MG63 (cell line): ENCODE measurements at places on chromosomes 3 and 15.

- peak; percentile 94 for DNase-seq
These were observed 3.3 kb upstream of the RBSN start for GRCh38 chr3:15102256-15102655.

GRCh38 chr3:106616556-106616955 is 747.7 kb upstream of the CBLB start:
- no peak for DNase-seq

GRCh38 chr15:33722005-33722672 is 246.2 kb upstream of the CHRM5 start:
- no peak for DNase-seq

DNA sequence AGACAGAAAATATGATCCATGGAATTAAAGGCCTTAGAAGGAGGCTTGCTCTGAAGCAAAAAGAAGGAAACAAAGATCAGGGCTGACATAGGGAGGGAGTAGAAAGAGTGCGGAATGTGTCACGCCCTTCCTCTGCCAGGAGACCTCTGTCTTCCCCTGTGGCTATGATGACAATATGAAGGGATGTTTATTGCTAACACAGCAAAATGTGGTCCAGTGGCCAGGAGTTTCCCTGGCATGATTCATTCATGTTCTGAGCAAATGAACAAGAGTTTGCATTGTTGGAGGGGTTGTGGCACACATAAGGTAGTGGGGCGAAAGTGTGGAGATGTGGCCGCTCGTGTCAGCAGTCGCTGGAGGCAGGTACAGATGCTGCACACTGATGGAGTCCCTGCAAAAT is 169.4 kb downstream of the SHQ1 start:
- DNase-seq, result no peak

DNA sequence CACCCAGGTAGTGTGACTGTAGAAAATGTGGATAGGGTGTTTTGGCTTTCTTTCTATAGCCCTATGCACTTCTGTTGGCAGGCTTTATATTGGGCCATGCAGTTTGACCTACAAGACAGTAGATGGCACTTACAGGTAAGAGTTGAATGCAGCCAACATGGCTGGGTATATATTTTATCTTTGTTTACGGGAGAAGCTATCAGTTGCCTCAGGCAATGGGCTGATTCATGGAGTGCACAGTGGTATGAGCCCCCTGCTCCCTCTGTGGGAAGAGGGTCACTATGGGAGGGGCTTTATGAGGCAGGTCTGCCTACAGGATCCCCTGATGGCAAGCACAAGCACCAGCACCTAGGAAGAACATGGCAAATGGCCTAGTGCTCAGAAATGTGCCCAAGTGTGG is 301.2 kb upstream of the CDIN1 start:
- no peak for DNase-seq

GRCh38 chr3:45659661-45660566 is 29.3 kb upstream of the SACM1L start:
- peak; percentile 53 for DNase-seq

- DNase-seq, result peak; percentile 10
These were observed 51.0 kb downstream of the NKIRAS1 start for GRCh38 chr3:23865595-23866396.

GRCh38 chr3:151330379-151330778 is 1.0 kb upstream of the P2RY13 start:
- no peak for DNase-seq

DNA sequence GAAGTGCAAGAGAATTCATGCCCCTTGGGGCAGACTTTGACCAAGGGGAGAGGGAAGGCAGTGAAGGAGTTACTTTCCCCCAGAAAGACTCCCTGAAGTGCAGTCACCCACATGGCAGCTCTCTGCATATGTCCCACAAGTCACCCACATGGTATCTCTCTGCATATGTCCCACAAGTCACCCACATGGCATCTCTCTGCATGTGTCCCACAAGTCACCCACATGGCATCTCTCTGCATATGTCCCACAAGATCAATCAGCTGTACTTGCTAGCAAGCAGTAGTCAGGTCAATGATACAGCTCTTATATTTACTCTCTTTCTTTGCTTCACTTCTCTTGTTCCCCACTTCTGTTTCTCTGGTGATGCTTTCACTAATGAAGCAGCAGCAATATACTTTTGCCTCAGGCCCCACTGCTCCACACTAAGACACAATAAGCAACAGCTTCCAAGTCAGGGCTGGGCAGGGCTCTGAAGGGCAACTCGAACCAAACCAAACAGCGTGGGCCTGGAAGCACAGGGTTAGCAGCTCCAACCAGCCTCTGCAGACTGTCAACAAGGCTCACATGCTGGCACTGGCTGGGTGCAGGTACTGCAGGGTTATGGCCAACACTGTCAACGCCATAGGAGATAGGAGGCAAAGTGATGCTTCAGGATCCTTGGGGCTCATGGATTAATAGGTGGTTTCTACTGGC is 46.7 kb downstream of the THBS1 start:
- no peak for DNase-seq

GRCh38 chr15:100899601-100900000 is 19.6 kb upstream of the LRRK1 start:
- no peak for DNase-seq

GRCh38 chr15:55241891-55242290 is 45.1 kb upstream of the RSL24D1 start:
- DNase-seq, result no peak

GRCh38 chr15:20357481-20358065 is 184.0 kb downstream of the GOLGA6L6 start:
- DNase-seq, result no peak

DNA sequence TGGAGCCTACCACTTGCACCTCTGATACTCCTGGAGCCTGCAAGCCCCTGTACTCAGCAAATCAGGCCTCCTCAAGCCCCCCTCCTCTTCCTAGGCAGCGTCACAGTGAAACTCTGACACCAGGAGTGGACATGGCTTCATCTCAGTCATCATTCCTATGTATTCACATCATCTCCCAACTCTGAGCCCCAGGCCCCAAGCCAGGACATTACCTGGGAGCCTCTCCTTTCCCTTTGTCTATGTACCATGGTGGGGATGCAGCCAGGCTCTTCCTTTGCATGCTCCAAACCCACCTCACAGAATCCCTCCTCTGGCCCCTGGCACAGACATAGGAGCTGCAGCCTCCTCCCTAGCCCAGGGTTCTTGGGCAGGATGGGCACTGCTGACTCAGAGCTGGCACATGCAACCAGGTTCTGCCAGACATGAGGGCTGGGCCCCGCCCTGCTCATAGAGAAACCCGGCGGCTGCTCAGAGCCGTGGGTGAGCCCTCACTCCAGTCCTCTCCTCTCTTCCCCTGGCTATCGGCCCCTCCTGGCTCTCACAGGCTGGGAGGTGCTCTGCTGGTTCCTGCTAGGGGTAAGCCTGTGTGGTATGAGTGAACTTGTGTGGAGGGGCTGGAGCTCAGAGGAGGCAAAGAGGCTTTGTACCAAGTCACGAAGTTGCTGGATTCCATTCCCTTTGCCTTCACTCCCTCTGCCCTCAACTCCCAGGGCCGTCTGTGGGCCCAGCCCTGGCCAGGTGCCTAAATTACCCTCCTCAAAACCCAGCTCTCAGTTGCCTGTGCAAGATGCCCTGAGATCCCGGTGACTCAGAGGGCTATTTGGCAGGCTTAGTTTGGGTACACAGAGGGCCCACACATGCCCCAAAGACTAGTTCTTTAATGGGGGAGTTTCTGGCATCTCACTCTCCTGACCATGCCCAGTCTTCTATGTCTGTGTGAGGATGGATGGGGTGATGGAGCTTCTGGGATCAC is 1.9 kb upstream of the PLCD1 start:
- peak; percentile 96 for DNase-seq

DNA sequence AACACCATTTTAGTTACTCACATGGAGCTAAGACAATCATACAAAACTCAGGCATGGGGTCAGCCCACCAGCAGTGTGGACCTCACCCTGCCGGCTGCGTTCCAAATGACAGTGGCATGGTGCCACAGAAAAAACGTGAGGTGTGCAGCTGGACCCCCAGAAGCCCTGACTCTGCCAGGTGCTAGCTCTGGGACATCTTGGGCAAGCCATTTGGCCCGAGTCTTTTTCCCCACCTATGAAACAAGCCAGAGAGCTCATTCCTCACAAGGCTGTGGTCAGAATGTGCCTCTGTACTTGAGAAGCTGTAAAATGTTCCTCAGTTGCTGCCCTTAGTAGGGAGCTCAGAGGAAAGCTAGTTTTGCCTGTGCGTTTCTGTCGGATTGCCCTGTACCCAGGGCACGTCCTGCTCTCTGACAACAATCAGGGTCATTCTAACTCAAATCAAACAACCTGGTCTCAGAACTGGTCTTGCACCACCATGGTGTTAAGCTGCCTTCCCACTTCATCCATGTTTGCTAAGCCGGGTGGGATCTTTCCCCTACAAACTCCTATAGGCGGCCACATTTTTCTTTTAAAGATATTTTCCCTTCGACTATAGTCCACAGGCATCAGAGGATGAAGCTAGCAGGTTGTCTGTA is 44.9 kb downstream of the LIPC start:
- DNase-seq, result no peak

GRCh38 chr15:78726870-78727551 is 84.3 kb downstream of the ADAMTS7 start:
- peak; percentile 62 for DNase-seq
